ENCODE measurements at places on chromosomes 7 and 10.

GRCh38 chr7:24831240-24831639 is 74.0 kb upstream of the GSDME start:
- no peak for DNase-seq

DNA sequence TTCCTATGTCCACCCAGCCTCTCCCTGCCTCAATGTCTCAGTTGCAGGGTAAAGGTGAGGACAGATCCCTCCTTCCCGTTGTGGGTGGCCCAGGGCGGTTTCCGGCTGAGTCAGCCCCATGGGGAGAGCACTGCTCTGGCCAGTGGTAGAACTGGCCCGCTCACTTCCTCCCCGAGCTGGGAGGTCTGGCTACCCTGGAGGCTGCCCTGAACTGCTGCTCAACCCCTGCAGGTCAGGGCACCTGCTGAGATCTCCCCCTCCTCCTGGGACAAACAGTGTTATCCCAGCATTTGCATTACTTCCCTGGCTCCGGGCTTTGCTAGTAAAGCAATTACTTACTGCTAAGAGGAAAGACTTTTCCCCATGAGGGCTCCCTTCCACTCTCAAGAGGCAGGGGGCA is 21.4 kb upstream of the IMPDH1 start:
- no peak for DNase-seq

GRCh38 chr7:131255242-131255641 is 72.4 kb upstream of the MKLN1 start:
- DNase-seq = no peak

DNA sequence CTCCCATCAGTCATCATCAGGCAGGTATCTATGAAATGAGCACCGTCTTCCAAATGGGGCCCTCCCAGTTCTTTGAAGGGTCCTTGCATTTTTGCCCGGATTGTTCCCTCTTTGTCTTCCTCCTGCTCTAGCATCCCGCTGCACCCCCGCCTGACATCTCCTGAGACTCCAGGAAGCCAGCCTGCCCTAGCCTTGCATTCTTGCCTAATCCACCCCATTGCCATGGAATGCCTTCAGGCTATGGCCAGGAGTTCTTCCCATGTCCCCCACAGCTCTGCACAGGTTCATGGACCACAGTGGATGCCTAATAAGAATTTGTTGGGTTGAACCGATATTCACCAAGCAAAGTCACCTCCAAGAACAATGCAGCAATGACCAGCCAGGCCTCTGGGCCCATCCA is 62.1 kb downstream of the ZMIZ1 start:
- DNase-seq = no peak

DNA sequence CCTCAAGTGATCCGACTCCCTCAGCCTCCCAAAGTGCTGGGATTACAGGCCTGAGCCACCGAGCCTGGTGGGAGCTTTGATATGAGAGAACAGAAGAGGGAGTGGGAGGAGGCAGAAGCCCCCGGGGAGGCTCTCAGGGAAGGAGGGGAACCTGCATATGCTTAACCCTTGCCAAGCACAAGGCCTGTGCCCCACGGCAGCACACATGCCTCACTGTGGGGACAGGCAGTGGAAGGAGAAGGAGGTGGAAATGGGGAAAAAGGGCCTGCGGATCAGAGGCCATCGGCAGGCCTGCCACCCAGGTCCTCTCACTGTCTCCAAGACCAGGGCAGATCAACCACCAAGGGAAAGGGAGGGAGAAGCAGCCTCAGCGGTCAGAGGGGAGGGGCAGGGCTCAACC is 7.2 kb upstream of the GRID1 start:
- DNase-seq = no peak

DNA sequence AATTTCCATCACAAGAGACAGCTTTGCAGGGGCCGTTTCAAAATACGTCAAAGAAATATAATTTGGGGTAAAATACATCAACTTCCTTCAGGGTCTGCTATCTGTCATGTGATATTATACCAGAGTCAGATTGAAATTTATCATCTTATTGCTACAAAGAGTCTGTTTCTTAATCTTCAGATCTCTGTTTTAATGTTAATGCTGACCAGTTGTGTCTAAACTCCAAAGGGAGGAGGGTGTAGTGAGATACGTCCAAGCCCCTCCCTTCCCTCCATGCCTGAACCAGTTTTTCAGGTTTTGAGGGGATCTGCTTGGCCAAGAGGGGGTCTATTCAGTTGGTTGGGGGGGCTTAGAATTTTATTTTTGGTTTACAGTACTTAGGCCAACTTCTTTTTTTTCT is 891.6 kb downstream of the GRM8 start:
- no peak for DNase-seq

DNA sequence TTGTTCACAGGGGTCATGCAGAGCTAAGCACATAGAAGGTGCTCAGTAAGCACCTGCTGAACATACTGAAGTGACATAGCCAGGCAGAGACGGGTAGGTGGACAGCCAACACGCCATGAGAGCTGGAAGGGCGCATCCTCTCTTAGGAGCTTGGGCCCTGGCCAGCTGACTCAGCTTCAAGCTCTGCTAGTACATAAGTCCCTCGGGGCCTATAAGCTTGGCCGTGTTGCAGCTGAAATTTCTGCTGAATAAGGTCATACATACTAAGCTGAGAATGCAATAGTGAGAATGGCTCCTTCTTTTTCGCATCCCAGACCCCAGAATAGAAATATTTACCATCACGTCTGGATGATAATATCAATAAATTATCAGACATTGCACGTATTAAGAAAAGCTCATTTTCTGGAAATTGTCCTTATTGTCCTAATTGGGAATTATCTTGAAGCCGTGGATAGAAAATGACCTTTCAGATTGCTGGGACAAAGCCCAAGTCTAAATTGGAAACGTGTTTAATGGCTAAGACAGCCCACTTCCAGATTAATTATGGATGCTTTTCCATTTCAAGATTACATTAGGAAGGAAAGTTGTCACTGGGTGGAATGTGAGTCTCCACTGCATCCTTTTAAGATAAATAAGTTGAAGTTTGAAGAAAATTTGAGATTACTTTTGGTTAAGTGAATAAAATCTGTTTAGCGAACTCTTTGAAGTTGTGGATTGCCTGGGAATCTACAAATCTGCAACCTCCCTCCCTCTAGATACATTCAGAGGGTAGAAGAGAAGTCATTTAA is 287.1 kb upstream of the C7orf33 start:
- no peak for DNase-seq

- no peak for DNase-seq
Observed at GRCh38 chr10:113381981-113382509, 170.8 kb upstream of the HABP2 start.

GRCh38 chr10:126390324-126390723 is 2.0 kb upstream of the ADAM12 start:
- DNase-seq = no peak

DNA sequence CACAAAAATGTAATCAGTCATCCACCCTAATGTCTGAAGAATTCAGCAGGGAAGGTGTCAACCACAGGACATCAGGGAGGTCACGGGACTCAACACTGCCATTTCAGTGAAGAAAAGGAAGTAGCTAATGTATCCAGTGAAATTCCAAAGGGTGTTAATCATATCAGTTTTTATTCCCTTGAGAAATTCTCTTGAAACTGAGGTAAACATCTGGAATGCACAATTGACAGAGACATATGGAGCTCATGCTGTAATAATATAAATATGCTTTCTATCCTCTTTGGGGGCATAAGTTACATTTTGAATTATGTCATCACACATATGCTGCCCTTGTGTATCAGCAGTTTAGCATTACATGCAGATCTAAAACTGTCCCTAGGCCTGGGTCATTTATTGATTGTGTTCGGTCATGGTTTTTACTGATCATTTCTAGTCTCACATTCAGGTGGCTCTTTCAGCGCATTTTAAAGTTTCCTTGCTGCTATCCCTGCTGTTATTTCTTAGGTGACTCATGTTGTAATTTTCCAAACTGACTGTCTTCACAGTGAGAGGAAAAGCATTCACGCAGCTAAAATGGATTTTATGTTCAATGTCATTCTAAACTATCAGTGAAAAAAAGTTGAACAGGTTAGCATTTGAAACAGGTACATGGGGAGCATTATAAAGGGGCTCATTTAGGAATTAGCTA is 273.9 kb downstream of the TSPAN12 start:
- no peak for DNase-seq

- DNase-seq = no peak
Observed at GRCh38 chr7:100190048-100190711, 12.5 kb downstream of the STAG3 start.

DNA sequence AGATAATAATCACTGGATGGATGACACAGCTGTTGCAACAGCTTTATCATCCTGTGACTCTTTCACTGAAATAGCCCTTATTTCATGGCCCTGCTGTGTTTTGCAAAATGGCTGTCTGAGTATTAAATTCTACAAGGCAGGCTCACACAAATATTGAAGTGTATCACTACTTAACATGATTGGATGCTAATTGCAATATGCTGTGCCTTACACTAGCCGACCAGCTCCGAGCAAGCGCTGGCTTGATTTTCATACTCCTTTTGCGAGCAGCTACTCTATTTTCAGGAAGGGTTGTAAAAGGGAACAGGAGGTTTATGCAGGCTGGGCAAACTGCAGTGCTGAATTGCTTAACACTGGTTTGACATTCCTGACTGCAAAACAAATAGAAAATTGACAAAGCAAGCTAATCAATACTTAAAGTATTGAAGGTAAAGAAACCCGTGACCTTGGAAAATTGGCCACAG is 121.6 kb downstream of the CACNB2 start:
- DNase-seq = no peak

- no peak for DNase-seq
Observed at GRCh38 chr7:142866361-142867096, 11.7 kb downstream of the EPHB6 start.

DNA sequence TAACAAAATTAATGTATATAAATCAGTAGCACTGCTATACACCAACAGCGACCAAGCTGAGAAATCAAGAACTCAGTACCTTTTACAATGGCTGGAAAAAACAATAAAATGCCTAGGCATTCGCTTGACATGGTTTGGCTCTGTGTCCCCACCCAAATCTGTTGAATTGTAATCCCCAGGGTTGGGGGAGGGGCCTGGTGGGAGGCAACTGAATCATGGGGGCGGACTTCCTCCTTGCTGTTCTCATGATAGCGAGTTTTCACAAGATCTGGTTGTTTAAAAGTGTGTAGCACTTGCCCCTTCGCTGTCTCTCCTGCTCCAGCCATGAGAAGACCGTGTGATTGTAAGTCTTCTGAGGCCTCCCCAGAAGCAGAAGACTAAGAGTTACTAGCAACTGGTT is 8.6 kb downstream of the ZNF786 start:
- no peak for DNase-seq

DNA sequence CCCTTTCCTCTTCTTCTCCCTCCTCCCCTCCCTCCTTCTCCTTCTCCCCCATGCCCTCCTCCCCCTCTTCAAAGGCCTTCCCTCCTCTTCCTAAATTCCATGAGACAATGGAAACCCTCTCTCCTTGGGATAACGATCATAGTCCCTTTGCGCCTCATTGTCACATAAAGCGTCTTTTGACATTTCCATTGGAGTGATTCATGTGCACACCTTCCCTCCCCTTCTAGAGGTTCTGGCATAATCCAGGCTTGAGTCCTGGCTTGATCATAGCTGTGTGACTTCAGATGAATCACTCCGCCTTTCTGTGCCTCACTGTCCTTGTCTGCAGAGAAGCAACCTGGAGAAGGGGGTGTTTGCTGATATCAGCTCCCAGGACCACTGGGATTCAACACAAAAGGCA is 204.2 kb downstream of the TNS3 start:
- no peak for DNase-seq

DNA sequence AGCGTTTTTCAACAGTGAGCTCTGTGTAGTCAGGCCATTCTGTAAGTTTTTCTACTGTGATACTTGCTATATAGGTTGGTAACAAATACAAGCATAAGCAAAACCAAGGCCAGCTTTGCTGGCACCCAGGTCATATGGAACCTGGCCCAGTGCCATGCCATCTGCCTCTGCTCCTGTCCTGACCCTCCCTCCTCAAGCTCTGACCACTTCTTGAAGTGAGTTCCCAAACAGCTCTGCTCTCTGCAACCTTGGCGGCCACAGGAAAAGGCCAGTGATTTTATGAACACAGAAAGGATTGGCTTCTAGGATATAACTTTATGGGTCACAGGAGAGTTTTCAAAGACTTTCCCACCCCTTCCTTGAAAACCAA is 12.8 kb downstream of the NOD1 start:
- DNase-seq = no peak

All from stimulated activated CD8-positive, alpha-beta memory T cell treated with anti-CD3 and anti-CD28 coated beads, Interleukin-7, amount 100 ng/mL, for 1 hour (primary cell).